Sigmoid colon (tissue), 7 donors: ENCODE measurements at places on chromosomes 12 and 14.

DNA sequence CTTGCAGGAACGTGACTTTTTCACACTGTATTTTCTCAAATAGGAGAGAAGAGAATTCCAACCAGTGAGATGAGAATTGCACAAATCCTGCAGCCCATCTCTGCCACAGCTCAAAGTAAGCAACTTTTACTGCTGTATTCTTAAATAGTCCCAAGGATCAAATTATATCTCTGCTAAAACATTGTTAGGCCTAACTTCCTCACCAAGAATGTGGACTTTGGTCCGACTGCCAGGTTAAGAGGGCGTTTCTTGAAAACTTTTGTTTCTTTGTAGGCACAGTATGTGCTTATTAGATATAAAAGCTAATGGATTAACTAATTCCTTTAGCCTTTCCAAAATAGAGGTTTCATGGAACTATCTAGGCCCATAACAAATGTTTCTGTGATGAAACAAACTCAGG lies 61.4 kb upstream of the IFNG-AS1 start:
- no peak for DNase-seq

DNA sequence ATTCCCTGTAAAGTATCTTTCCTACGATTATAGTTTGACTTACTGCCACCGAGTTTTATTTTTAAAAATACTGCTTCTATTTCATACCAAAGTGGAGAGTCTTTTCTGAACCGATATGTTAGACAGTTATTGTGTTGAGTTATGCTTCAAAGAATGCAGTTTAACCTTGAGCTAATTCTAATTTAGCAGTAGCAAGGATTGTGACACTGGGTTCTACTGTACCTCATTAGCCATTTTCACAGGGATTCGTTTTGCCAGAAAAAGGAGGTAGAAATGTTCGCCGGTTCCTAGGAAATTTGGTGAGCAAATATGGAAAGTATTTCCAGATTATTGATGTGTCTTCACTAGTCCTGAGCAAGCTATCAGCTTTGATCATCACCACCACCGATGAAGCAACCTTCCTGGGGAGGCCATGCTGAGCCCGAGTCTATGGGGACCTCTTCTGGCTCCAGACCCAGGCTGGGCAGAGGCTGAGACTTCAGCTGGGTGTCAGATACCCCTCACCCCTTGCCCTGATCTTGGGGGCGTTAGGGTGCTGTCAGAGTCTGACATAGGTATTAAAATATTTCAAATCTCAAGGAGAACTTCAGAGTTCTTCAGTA lies 13.6 kb downstream of the GLRX5 start:
- no peak for DNase-seq

GRCh38 chr12:121822393-121823100 lies 18.7 kb downstream of the SETD1B start:
- DNase-seq: no peak

- DNase-seq: peak; percentile 78
These were observed 473.0 kb downstream of the DPF3 start for GRCh38 chr14:72420749-72421474.

DNA sequence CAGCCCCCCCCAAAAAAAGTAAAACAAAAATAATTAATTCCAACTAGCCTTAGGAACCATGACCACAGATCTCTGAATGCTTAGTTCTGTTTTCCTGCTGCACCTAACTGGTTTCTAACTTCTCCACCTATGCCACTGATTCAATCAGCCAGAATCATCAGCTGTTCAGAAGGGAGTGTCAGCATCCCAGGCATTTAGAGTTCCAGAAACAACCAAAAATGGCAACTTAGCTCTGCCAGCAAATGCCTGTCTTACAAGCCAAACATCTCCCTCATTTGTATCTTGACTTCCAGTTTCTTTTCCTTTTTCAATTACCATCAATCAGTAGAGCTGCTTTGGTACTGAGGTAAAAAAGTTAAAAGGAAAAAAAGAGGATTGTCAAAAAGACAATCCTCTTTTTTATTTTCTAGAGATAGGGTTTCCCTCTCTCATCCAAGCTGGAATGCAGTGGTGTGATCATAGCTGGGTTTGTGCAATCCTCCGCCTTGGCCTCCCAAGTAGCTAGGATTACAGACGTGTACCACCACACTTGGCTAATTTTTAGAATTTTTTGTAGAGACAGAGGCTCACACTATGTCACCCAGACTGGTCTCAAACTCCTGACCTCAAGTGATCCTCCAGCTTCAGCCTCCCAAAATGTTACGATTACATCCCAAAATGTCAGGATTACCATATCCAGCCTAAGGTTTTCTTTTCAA lies 45.2 kb upstream of the ISM2 start:
- no peak for DNase-seq

DNA sequence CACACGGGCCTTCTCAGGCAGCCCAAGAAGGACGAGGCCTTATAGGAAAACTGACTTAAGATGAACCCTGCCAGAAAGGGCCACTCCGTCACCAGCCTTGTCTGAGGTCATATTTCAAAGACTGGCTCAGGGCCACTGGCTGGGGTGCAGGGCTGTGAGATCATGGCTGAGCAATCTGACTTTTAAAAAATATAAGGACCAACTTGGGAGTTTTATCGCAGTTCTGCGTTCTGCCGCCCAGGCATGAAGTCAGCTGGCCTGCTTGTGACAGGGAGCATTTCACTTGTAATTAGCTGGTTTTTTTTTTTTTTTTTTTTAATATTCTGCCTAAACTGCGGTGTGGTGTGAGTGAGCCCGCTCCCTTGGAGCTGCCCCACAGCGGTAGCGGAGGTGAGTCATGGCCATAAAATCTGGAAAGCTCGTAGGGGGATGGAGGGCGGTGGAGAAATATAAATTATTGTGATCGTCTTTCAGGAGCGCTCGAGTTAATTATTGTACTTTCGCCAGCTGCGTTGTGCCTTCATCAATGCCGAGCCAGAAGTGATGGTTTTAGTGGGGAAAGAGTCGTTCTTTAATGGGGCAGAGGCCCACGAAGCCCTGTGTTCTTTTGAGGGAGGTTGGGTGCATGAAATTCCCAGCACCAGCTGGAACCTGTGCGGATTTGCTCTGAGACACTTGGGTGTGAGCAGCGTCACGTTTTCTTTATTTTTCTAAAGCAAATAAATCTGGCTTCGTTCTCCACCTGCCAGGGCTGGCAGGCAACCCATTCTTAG lies 231.9 kb downstream of the C12orf75 start:
- DNase-seq: peak; percentile 76

GRCh38 chr12:85662207-85662602 lies 174.0 kb downstream of the RASSF9 start:
- no peak for DNase-seq

- DNase-seq: no peak
These were observed 10.2 kb downstream of the INHBC start for GRCh38 chr12:57444744-57445143.

- no peak for DNase-seq
These were observed 204.3 kb downstream of the AEBP2 start for GRCh38 chr12:19643635-19644034.

GRCh38 chr12:84375449-84376170 lies 537.0 kb downstream of the SLC6A15 start:
- no peak for DNase-seq

- no peak for DNase-seq
These were observed 185.8 kb upstream of the SOX5 start for GRCh38 chr12:24135158-24135850.

DNA sequence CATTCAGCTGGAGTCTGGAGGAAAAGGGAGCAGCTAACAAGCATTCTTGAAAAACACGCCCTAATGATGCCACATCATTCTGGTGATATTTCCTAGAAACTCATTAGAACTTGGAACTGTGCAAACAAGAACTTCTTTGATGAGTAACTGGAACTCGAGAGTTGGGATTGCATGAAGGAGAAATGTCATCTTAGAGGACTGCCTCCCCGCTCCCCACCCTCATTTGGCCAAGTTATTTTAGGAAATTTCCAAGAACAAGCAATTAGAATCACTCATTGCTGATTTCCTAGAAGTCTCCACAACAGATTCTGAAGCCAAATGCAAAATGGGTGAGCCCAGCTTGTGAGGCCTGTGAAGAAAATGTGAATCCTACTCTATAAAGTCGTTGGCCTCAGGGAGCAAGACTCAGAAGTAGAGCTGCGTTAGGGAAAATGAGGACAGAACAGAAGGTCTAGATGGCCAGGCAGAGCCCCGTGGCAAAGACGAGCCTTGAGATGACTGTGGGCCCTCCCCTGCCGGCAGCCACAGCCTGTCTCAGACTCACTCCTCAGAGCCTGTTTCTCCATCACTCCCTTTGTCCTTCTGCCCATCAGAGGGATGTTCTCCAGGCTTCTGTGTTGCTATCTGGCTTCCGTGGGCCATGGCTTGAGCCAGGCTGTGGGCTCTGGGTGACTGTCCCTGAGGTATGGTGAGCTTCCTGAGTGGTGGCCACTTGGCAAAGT lies 38.4 kb downstream of the RTL1 start:
- peak; percentile 33 for DNase-seq

GRCh38 chr12:91781114-91781513 lies 364.5 kb downstream of the BTG1 start:
- no peak for DNase-seq

- DNase-seq: no peak
These were observed 188.9 kb downstream of the TMX1 start for GRCh38 chr14:51428981-51429380.

DNA sequence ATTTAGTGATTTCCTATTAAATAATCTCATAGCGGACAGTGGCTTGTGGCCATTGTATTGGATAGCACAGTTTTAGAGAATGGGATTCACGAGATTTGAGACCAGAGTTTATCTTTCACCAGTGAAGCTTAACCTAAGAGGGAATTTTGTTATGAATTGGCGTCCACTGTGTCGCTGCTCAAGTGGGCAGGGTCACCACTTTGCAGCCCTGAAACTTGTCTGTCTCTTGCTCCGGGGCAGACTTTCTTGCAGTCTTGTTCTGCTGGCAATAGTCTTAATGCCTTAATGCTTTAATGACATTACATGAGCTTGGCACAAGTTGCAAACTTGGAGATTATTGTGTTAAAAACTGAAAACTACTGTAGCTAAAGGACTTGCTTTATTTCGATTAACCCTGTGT lies 72.8 kb upstream of the PPM1H start:
- DNase-seq: no peak

DNA sequence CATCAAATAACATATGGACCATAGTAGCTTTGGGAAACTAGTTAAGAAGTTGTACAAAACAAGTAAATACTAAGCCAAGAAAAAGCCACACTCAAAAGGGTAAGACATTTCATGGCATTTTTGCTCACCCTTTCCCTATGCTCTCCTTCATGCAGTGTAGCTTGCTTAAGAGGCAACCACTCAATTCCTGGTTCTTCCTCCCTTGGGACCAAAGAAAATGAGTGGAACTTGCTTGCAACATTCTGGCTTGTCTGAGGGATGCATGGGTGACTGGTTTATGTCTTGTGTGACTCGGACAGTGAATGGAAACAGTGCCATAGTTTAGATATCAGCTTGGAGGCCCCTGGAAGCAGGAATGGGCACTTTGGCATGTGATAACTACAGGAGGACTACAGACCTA lies 252.0 kb upstream of the ARID2 start:
- no peak for DNase-seq

DNA sequence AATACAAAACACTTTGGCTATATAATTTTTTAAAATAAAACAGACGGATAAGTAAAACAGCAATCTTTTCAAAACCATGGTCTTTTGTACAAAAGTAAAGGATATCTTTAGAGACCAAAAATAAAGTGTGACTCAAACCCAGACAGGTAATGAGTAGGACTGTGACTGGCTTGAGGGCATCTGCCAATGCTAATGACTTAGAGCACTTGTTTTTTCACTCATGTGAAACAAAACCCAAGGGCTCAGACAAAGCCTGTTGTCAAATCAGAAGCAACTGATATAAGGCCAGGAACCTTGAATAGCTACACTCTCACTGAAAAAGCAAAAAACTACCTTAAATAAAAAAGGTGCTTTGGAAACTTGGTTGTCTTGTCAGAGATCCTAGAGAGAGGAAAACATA lies 357.4 kb downstream of the TMEM117 start:
- DNase-seq: no peak

- DNase-seq: no peak
These were observed 98.7 kb downstream of the GAS2L3 start for GRCh38 chr12:100672075-100672592.

DNA sequence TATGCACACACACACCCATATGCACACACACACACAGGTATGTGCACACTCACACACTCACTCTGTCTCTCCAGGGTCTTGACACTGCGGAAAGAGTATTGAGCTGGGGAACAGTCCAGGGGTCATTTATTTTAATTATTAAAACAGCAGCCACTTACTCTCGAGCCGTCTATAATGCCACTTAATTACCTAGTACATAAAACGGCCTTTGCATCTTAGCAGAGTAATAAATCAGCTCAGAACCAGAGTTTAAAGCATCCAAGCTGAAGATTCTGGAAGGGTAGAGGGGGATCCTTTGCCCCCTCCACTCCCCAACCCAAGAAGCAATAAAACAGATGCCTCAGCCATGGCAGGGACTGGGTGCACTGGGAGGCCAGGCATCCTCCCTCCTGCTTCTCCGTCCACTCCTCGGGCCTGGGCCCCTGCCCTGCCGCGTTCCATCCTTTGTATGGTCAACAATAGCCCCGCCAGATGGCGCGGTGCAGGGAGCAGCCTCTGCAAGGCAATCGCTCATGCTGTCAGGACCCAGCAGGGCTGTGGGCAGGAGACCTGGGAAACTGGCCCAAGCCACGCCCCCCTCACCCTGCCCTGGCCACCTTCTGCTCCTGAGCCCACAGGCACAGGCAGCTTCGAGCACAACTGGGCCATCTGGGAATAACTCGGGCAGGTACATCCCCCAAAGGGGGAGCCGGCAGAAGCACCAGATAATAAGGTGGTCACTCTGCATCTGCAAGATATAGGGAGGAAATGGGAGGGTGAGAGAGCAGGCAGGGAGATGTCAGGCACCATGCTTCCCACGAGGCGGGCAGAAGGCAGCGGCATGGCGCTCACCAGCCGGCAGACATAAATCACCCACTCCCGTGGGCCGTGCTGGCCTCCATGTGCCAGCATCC lies 40.9 kb downstream of the CCDC85C start:
- DNase-seq: peak; percentile 96

DNA sequence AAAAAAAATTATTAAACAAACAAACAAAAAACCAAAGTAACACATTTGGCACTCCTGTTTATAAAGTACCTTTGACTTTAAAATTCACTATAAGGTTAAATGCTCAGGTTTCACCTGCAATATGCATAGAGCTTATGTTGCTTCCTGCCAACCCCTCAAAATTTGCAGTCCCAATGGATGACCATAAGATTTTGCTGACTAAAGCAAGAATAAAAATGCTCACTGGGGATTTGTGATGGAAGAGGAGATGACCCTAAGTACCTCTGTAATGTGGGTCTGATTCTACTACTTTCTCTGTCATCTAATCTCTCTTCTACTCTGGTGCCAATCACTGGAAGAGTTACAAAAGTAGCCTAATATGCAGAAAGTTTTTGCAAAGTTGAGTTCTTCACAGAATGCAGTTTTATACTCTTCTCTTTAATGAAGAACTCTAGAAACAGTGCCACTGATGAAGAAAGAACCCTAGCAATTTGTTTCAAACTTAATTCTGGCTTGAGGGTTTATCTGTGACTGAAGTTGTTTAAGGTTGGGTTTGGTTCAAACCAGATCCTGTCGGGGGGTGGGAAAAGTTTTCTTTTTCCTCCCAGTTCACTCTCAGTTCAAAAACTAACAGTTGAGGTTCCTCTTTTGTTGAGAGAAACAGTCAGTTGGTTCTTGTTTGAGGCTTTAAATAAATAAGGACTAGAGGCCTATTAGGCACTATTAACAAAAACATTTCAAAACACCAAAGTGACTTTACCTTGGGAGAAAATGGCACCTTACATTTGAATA lies 10.9 kb downstream of the WASHC3 start:
- no peak for DNase-seq

- DNase-seq: no peak
These were observed 144.6 kb downstream of the SUDS3 start for GRCh38 chr12:118521036-118521370.

- no peak for DNase-seq
These were observed 48.2 kb upstream of the ATP2B1 start for GRCh38 chr12:89756585-89757398.
